NCI-H2107 (cell line): ENCODE measurements at places on chromosomes 7 and 10.

DNA sequence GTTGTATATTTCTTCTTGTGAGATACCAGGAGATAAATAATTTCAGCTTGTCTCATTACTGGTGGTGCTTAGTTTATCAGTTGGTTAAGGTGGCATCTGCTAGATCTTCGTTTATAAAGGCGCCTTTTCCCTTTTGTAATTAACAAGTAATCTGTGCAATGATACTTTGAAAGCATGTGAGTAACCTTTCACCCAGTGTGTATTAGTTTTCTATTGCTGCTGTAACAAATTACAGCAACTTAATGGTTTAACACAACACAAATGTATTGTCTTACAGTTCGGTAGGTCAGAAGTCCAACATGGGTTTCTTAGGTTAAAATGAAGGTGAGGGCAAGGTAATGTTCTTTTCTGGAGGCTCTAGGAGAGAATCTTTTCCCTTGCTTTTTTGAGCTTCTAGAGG is 30.5 kb downstream of the KAT6B start:
- DNase-seq = no peak

GRCh38 chr7:16838386-16838785 is 33.6 kb upstream of the AGR2 start:
- DNase-seq = no peak

- DNase-seq = no peak
These were observed 90.5 kb upstream of the PHYHIPL start for GRCh38 chr10:59085711-59086502.

DNA sequence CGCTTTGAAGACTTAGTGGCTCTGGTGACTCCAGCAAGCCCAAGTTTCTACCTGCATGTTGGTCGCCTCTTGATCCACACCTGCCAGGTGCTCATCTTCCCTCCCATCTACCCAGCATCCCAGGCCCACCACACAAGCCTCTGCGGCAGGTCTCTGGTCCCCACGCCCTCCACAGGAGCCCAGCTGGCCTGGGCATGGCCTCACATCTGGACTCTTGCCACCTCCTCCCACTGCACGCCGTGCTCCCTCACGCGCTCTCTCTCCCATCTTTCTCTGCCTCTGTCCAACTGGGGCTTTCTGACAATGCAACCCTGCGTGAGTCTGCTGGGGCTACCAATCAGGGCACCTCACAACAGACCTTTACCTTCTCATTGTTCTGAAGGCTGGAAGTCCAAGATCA is 50.2 kb upstream of the FGFR2 start:
- DNase-seq = no peak

- no peak for DNase-seq
These were observed 66.6 kb downstream of the VWC2 start for GRCh38 chr7:49839863-49840645.

DNA sequence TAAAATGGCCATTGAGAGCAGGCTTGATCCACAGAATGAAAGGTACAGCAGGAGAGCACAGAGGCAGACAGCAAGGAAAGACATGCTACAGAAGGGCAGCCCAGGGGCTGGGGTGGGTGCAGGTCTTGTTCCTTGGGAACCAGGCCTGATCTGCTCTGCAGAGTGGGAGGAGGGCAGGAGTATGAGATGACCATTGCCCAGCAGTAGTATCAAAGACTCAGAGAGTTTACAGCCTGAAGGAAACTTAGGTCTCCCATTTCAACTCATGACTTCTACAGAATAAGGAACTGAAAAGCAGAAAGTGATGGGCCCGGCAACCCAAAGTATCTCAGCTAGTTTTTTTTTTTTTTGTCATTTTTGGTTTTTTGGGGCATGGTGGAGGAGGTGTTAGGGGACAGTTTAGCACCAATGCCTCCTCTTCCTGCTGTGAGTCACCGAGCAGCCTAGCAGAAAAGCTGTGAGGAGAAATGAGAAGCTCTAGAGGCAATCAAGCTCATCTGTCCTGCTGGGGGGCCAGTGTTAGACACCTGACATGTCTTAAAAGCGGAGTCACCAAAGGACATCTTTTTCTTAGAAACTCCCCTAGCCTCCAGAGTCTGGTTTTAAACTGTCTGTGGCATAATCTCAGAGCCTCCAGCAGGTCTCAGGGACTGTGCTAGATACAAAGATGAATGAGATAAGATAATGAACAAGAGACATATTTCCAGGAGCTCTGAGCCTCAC is 34.3 kb upstream of the HERPUD2 start:
- no peak for DNase-seq

DNA sequence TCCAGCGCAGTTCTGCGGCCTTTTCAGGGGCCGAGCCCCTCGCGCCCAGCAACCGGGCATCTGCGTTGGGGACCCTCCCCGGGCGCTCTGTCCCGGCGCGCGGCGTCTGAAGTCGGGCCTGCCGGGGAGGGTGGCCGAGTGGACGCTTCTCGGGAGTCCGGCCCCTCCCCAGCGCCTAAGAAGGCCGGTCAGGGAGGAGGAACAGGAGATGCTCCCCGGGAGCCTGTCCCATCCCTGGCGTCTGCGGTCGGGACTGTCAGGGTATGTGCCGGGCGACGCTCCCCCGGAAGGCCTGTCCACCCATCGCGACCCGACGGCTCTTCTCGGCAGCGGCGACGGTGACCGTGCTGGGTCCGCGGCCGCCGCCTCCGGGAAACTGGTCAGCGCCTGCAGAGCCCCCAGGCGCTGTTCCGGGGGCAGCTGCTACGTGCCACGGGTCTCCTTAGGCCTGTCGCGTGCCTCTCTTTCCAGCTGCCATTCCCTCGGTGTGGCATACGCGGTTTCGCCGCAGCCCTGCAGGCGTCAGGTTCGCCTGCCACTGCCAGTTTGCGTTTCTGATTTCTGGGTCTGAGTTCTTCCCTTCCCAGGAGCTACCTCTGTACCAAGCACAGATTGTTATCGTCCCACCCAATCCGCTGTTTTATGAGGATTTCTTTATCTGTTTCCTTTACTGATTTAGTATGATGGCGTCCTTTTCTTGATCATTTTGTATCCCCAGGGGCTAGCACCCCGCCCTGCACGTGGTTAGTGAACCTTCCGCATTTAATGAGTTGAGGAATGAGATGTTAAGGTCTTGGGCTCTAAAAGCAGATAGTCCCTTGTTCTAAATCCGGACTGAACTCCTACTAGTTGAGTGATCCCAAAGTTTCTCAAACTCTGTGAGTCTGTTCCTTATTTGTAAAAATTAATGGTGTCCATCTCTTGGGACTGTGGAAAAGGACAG is 782 bp downstream of the IFIT5 start:
- DNase-seq = no peak

- no peak for DNase-seq
These were observed 540.7 kb downstream of the MAGI2 start for GRCh38 chr7:78912781-78913180.

DNA sequence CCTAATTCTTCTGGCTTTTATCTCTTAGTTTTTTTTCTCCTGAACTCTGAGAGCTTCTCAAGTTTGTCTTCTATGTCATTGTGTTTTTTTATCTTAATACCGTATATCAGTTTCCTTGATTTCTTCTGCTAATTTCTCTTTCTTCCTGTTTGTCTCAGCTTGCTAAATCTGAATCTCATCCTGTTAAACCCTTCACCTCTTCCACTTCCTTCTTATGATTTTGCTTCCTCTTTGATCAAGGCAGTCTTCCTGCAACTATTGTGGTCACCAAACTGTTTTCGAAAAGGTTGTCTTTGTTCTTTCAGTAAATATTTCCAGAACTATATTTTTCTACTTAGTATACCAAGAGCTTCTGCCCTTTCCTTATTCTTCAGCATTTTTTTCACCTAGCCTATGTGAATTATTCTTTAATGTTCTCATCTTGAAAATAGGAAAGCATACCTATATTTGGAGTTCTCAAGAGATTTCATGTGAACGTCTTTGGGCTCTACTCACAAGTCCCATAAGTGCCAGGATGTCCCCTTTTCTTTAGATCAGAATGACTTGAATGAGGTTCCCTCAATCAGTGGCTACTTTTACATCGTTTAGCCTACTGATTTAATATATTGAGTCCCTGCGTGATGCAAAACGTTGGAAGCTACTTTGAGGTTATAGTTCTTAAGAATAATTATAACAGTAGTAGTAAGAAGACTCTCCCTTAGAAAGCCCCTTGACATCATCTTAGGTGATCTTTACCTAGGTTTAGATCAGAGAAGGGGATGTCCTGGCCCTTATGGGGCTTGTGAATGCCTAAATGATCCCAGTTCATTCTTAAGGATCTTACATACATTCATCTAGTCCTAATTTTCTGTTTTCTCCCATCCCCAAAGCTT is 415.4 kb upstream of the AUTS2 start:
- no peak for DNase-seq

DNA sequence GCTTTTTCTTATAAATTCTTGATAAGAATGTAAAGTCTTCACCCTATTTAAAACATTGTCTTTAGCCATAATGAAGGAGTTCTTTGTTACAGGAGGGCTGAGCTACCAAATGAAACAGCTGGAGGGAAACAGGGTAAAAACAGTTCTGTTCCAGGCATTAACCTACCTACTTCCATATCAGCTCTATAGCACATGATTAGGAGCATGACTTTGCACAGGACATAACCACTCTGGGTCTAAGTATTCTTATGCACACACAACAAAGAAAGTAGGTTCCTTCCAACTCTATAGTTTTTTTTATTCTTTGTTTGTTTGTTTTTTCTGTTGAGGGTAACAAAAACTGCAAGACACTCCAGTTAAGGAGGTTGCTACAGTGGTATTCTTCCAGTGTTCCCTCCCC is 52.7 kb downstream of the SCIN start:
- DNase-seq = no peak

GRCh38 chr7:47143339-47143738 is 438.6 kb downstream of the TNS3 start:
- no peak for DNase-seq

DNA sequence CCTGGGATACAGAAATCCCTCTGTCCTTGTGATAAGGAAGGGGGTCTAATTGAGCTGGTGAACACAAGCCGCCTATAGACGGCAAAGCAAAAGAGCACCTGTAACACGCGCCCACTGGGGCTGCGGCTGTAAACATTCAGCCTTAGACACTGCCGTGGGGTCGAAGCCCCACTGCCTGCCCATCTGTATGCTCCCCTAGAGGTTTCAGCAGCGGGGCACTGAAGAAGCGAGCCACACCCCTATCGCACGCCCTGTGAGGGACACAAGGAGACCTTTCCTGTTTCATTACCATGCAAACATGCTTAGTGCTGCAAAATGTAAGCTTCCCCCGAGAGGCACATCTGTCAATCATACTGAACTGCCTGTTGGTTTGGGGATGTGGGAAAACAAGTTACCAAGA is 82.1 kb downstream of the NRP1 start:
- DNase-seq = no peak

GRCh38 chr10:42954766-42955492 is 121.9 kb upstream of the RET start:
- DNase-seq = no peak

DNA sequence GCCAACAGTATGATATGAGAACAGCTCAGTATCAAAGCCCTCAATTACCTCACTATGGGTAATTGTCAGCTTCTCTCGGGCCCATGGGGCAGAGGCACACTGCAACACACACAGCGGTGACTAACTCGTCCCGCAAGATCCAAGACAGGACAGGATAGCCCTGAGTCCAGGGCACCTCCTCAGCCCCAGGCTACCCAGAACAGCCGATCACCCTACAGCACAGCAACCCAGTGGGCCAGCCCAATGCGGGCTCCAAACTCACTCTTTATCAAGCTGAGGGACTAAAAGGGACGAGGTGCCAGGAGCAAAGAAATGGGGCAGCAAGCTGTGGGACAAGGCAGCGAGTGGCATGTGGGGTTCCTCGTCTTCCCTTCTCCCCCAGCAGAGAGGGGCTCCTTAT is 765.1 kb downstream of the GRID1 start:
- no peak for DNase-seq

DNA sequence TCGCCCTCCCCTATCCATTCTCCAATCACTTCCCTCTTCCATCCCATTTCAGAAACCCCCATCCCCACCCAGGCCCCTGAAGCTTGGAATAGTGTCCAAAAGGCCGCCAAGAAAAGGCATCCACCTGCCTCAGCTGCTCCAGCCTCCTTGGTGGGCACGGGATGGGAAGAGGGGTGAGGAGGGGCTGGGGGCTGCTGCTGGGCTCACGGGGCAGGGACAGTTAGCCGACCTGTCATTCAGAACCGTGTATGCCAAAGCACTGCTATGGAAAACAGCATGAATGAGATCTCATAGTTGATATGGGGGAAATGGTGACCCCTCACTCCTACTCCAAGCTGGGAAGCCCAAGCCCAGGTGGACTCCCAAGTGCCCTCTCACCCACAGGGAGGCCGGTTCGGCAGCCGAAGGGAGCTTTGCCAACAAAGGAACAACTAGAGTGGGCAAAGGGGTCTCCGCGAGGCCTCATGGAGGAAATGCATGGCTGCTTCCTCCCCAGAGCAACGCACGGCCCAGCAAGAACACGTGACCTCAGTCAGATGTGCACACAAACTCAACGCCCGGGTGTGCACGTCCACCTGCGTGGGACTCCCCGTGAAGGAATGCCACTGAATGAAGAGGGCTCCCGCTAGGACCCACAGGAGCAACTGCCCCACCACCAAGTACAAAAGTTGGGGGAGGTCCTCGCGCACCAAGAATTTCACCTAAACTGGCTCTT is 52.5 kb downstream of the EBF3 start:
- DNase-seq = no peak

GRCh38 chr10:29667191-29667590 is 32.4 kb upstream of the SVIL start:
- DNase-seq = no peak

- no peak for DNase-seq
These were observed 25.8 kb downstream of the DOCK1 start for GRCh38 chr10:126930883-126931503.

DNA sequence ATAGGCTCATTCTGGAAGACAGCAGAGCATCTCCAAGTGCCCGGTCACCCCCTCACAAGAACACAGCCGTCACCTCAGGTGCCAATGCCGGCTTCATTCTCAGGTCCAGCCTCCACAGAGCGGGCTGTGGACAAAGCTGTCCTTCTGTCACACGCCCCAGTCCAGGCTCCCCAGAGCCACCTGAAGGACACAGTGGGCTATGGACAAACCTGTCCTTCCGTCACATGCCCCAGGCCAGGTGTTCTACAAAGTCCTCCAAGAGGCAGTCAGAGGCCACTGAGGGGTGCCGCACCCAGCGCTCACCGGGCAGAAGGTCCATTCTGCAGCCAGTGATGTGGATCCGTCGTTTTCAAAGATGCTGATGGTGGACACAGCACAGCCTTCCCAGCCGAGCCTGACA is 173.2 kb upstream of the PPP2R2D start:
- no peak for DNase-seq

GRCh38 chr10:114405011-114405350 is 679 bp upstream of the AFAP1L2 start:
- DNase-seq = no peak

DNA sequence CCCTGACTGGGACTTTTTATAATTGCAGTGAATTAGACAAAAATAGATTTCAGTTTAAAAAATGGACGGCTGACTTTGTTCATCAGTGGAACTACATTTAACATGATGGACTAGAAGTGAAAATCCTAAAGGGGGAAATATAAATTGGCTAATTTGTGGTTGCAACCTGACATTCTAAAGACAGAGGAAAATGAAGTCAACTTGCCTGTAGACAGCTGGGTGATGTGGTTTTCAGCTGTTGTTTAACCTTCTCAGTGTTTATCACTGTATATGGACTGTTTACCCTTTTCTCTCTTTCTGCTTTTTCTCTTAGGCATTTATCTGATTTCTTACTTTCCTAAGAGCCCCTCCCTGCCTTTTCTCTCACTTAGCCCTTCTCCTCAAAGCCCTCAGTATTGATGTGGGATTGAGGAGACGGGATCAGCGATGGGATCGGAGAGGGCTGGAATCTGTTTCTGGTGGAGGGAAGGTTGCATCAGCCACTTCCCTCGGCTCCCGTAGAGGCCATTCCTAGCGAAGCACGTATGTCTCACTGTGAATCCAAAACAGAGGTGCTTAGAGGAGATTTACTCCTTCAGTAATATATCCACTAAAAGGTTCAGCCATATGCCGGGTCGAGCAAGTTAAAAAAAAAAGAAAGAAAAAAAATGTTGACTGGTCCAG is 109.0 kb upstream of the KLF6 start:
- no peak for DNase-seq
